ENCODE measurements at places on chromosomes 1 and 21. TPM values are rescaled to one million over a fixed set of nuclear protein-coding genes. Genes with fewer than 3 reads are reported as not detected.

Gene FHAD1
- polyA plus RNA-seq: 3.5 TPM

Gene ATP6V1G3
- not detected for polyA plus RNA-seq

Gene SELL
- polyA plus RNA-seq: not detected

Gene UMODL1
- not detected for polyA plus RNA-seq

Gene NUDT4B
- polyA plus RNA-seq: not detected

Gene CD101
- 0.29 TPM for polyA plus RNA-seq

Gene ENAH
- 46.4 TPM for polyA plus RNA-seq
